HTR-8/SVneo (cell line): ENCODE measurements at places on chromosomes 6 and 20.

DNA sequence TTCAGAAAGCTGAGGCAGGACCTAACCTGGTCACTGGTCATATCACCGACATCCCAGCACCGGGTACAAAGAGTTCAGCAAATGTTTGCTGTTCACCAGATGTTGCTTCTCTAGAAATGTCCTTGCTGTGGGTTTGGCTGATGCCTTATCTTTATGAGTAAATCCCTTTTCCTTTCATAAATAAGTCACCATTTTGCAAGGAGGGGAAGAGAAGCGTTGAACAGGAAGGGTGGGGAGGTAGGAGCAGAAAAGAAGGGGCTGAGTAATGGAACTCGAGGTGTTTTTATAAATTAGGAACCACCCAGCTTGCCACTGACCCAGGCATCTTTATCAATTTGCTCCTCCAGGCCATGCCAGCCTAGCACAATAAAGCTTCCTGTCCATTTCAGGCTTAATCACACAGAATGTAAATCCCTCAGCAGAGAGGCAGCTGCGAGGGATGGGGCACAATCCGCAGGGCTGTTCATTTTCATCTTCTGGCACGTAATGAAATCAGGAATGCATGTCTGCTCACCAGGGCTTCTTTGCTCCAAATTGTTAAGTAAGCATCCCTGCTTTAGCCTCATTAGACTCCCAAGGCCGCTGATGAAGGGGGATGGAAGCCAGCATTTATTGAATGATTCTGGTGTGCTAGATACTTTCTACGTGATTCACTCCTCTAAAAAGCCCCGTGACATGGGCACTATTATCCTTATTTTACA is 371.9 kb upstream of the CHD6 start:
- no peak for DNase-seq

GRCh38 chr6:66896415-66896814 is 1189.4 kb upstream of the EYS start:
- DNase-seq, result no peak

DNA sequence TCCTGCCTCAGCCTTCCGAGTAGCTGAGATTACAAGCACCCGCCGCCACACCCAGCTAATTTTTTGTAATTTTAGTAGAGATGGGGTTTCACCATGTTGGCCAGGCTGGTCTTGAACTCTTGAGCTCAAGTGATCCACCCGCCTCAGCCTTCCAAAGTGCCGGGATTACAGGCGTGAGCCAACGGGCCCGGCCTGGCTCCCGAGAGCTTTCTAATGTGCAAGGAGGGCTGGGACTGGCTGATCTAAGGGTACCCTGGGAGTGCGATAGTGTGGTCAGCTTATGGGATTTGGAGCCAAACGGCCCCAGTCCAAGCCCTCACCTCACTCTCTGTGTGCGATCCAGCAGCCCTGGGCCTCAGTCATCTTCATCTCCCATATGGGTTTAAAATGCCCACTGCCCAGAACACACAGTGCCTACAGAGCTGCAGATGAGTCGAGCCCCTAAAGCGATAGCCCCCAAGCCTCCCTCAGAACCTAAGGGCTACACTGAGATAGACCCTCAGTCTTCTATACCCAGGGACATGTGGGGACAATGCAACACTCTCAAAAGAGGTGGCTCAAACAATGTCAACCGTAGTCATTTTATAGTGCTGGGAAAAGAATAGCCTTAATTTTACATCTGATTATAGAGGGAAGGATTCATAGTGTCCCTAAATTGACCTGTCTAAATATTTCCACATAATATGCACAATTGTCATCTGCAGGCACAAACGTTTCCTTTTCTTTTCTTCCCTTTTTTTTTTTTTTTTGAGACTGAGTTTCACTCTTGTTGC is 50.1 kb downstream of the SSR1 start:
- no peak for DNase-seq

DNA sequence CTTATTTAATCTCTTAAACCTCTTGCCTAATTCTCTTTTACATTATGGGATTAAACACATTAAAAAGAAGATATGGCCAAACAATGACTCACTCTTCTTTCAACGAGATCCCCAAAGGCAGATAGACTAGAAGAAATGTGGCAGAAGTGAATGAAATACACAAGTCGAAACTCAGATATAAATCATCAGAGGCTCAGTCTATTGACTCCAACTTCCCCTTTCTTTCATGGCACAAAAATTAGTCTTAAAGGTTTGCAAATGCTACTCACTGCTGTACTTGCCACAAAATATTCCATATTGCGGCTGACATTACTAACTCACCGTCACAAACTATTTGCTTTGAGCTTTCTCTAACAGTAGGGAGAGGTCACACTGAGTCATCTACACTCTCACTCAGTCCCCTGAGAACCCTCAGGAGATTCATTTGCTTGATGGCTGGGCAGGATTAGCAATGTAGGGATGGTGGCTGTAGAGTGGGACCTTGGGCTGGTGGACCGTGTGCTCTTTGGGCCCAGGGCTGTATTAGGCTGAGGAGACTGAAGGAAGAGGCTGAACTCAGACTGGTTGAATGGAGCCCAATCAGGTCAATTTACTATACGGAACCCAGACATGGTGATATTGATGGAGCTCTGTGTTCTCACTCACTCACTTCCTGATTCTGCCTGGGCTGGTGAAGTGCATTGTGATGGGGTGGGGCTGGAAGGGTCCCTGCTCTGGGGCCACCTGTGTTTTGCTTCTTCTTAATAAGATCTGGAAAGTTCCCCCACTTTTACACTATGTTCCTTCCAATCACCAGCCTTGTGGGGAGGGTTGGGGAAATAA is 42.8 kb upstream of the UBR2 start:
- peak; percentile 14 for DNase-seq

GRCh38 chr6:146410851-146411595 is 132.6 kb upstream of the RAB32 start:
- no peak for DNase-seq
